ENCODE measurements at places on chromosomes 12 and 14.
A peak's percentile ranks its signal among the peaks of the same experiment; 100 is the strongest.

DNA sequence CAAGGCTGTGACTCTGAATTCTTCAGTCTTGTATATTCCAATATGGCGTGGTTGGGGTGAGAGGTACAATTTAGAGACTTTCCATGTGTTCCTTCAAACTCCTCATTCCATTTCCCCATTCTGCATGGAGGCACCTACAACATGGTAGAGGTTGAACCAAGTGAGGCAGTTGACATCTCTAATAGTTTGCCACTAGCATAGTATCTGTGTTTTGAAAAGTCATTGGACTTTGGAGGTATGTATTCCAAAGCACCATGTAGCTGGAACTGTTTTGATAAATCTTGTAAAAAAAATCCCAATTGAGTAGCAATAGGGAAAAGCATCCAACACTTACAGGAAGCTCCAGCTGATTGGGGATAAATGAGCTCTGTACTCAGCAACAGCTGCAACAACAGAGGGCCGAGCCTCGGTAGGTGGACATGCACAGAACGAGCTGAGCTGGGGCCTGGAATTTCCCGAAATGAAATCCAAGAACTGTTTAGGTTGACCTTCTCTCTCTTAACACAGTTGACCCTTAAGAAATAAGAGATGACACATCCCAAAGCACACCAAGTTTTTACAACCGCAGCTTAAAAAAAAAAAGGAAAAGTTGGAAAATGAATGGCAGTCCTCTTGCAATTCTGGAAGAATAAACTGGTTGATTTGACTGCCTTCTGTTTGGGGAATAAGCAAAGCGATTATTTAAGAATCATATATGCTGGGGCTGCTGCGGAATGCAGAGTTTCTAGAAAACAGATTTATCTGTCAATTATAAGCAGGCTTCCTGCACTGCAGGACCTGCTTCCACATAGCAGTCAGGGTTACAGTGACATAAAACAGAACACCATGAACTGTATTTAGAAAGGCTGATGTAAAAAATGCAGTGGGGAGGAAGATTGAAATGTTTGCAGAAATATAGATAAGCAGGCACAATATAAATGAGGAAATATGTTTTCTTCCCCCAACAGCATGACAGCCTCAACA, 194.6 kb upstream of the KRR1 start:
- DNase-seq = no peak

DNA sequence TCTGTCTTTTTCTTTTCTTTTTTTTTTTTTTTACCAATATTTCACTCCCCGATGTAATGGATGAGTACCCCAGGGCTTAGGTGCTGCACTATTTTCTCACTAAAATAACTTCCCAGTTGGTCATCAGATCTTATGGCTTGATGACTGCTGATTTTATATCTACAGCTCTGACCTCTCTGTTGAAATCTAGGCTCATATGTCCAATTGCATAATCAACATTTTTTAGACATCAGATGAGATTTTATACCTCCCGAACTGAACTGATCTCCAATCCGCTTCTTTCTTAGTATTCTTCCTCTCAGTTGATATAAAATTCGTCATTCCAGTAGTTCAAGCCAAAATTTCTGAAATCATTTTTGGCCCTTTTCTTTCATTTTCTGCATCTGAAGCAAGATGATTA, 1236.5 kb downstream of the SLC16A7 start:
- DNase-seq = no peak

GRCh38 chr12:49058366-49059044, 2.1 kb downstream of the KMT2D start:
- DNase-seq = no peak

DNA sequence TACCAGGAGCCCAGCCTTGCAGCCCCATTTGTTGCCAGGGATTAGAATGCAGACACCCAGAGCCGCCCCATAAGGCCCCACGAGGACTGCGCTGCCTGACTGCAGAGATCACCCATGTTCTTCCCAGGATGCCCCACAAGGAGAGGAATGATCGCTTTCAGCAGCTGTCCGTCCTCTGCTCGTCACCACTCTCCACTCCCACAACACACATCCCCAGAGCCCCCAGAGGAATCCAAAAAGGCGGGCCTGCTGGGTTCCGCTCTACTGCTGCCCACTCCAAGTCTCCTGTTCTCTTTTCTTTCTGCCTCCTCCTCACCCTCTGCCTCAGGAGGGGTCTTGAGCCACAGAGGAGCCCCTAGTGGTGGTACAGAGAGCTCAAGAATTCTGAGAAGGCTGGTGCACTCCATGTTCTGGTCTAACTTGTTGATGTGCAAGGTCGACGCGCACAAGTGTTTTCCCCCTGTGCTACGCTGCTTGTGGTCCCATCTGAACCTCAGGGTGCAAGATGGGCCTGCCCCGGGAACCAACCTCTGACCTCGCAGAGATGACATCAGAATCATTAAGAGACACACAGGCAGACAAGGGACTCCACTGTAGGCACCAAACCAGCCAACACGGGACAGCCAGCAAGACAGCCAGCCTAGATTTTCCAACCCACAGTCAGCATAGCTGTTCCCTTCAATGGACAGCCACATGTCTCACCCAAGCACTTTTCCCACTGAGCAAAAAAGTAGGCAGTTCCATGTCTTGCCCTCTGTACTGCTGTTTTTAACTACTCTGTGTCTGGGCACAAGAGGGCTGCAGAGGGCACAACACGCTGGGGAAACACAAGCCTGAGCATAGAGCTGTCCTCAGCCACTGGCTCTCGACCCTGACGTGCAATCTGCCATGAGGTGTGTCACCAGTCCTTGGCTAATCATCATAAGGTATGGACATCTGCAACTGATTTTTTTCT, 29.9 kb downstream of the PXN start:
- no peak for DNase-seq

DNA sequence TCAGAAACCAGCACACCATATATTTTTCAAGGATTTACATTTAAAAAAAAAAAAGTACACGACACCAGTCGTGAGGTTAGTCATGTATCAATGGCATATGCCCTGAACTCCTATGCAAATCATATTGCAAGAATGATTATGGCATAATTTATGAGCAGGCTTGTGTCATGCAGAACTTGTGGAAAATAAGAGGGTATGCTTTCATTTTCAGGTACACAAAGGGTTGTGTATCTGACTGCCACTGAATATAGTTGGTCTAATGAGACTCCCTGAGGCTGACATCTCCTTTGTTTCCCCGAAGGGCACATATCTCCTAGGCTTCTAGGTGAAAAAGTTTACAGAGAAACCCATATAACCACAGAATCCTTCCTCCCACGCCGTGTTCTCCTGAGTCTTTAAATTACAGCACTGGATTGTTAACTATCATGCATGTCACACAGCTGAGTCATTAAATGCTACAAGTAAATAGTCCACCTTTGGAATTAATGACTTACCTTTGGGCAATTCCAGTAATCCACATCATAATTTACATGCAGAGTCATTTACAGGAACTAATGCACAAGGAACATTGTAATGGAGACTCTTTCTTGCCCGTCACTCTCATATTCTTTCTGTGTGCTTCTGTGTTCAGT, 356.7 kb upstream of the DIO2 start:
- no peak for DNase-seq

DNA sequence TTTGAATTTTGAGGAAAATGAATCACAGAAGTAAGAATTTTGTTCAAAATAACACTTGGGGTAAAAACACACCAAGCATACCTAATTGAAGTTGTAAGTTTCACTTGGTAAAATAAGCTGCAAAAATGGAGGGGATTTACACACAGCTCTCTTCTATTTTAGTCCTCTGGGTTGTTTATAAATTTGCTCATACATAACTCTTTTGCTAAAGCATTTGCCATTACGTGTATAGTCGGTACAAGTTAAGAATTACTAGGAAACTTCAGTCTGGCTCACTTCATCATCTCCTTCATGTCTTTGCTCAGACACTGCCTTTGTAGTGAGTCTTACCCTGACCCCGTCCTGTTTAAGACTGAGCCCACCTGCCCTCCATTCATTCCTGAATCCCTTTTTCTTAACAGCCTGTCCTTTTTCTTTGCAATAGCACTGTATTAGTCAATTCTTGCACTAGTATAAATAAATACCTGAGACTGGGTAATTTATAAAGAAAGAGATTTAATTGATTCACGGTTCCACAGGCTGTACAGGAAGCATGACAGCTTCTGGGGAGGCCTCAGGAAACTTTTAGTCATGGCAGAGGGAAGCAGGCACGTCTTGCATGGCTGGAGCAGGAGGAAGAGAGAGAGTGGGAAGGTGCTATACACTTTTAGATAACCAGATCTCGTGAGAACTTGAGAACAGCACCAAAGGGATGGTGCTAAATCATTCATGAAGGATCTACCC, 451.1 kb downstream of the PCNX1 start:
- no peak for DNase-seq

DNA sequence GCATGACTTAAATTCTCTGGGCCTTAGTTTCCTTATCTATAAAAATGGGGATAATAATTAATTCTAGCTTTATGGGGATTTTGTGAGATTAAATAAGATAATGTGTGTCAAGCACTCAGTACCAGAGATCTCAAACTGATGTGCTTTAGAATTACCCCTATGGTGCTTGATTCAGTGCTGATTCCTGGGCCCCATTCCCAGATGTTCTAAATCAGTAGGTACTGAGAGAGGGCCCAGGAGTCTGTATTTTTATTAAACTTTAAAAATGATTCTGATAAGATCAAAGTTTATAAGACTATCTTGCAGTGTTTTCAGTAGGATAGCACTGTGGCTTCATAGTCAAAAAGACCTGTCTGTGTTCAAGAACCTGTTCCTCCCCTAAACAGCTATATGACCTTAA, 89.1 kb upstream of the RIC8B start:
- no peak for DNase-seq

DNA sequence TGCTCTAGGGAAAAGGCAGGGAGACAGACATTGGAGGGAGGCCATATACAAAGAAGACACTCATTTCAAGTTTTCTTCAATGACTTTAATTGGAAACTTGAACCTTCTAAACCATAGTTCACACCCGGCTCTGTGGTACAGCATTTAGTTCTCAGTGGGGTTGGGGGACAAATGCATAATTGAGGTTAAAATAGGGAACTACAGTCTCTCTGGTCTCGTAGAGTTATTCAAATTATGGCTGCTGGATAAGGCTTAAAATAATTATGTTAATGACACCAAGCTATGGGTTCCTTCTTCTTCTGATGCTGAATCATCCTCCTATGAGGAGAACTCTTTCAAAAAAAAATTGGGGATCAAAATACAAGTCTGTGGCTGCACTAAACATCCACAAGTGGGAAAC, 3.8 kb upstream of the RPAP3 start:
- no peak for DNase-seq

DNA sequence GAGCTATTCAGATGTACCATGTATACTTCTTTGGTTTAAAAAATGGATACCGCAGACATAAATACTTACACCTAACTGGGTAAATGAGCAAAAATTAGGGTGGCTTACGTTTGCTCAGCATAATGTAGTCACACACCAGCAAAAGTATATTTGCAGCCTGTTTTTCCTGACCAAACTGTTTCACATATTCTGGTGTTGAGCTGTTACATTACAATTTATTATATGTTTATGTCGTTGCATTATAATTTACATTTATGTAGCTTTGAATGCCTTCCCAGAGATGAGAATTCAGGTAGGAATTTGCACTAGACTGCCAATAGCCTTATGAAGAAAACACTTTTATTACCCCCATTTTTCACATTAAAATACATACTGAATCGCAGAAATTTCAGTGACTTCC, 183.3 kb downstream of the PTPRO start:
- no peak for DNase-seq

DNA sequence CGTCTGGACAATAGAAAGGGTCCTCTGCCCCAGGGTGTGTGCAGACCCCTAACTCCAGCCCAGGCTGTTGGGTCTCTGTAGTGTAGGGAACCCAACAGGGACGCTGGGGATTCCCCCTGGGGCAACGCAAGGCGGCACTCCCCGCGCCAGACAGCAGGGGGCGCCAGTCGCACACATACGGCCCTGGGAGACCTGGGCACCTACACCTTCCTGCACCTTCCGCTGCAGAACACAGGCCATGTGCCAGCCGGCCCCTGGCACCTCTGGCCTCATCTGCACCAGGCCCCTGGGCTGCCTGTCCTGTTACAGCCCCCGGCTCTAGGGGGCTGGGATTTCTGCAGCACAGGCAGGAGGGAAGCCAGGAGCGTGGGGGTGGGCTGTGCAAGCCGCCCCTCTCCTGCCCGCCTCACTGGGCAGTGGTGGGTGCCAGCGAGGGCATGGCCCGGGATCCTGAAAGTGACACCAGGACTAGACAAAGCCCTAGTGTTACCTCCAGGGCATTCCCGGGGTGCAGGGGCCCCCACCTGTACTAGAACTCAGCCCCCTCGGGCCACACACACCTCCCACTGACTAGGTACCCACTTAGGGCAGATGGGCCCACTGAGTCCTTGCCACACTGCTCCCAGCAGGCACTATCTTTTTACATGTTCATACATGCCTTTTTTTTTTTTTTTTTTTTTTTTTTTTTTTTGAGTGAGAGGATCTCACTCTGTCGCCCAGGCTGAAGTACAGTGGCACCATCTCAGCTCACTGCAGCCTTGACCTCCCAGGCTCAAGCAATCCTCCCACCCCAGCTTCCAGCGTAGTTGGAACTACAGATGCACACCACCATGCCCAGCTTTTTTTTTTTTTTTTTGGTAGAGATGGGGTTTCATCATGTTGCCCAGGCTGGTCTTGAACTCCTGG, 37.5 kb downstream of the CCNK start:
- peak; percentile 69 for DNase-seq

GRCh38 chr14:94001501-94002396, 4.6 kb downstream of the CCDC197 start:
- peak; percentile 16 for DNase-seq

GRCh38 chr12:43348221-43348620, 203.8 kb downstream of the ADAMTS20 start:
- no peak for DNase-seq

DNA sequence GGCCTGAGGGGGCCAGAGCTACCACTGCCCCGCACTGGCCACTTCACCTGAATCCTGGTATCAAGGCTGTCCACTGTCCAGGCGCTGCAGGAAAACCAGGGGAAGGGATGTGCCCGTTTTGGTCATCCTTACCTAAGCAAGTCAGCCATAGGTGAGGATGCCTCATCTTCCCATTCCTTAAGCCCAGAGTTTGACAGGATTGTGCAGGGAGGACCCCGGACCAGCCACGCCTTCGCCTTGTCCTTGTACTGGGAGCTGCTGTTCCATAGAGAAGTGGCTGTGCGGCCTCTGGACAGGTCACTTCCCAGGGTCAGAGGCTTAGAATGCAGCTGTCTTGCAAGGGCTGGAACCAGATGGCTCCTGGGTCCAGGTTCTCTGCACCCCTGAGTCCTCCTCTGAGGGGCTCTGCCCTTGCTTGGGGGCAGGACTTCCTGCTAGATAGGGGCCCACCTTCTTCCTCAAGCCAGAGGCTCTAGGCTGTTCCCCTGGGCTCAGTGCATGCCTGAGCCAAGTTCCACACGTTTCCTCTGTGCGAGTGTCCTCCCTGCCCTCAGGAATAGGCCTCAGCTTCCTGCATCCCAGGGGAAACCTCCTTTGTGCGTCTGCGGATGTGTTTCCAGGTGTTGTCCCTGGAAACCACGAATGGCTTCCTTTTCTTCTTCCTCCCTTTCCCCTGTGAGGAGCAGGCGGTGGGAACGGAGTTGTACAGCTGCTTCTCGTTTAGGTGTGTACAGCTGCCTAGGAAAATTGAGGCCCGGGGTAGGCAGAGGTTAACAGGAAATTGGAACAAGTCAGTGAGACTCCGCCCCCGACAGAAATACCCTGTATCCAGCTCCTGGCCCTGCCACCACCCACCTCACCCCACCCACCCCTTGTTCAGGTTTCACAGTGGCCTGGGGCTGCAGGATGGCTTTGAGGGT, 54.3 kb upstream of the RIN3 start:
- no peak for DNase-seq
